ENCODE measurements at places on chromosomes 6 and 20. TPM values are rescaled to one million over a fixed set of nuclear protein-coding genes. Genes with fewer than 3 reads are reported as not detected.

DNA sequence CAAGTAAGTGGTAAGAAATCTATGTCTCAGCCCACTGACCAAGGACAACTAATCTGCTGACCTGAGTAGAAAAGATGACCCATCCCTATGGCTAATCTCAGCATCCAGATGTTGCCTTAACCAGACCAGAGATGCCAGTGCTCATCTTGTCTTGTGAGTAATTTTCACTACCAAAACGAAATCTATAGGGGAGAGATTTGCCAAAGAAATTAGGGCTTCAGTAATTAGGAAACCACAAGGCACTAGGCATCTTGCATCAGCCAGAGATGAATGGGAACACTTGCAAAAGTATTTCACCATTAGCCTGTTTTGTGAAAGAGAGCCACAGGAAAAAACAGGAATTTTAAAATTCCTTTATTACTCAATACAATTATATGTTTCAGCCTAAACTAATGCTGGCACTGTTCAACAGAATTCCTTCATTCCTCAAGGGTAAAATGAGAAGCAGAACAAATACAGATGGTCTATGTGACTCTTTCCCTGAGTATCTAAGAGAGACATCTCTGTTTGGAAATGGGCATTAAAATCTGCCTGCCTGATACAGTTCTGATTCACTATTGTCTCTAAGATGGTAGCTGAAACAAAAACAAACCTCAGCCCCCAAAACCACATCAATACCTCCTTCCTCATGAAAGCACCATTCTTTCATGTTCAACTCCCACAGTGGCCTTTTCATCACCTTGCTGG lies 87.8 kb downstream of the GMDS start:
- DNase-seq: no peak

GRCh38 chr20:54062812-54063280 lies 7.5 kb downstream of the BCAS1 start:
- DNase-seq: no peak

- no peak for DNase-seq
Observed at GRCh38 chr6:49517919-49518318, 18.2 kb downstream of the GLYATL3 start.

GRCh38 chr20:54407459-54407858 lies 67.9 kb upstream of the DOK5 start:
- no peak for DNase-seq

DNA sequence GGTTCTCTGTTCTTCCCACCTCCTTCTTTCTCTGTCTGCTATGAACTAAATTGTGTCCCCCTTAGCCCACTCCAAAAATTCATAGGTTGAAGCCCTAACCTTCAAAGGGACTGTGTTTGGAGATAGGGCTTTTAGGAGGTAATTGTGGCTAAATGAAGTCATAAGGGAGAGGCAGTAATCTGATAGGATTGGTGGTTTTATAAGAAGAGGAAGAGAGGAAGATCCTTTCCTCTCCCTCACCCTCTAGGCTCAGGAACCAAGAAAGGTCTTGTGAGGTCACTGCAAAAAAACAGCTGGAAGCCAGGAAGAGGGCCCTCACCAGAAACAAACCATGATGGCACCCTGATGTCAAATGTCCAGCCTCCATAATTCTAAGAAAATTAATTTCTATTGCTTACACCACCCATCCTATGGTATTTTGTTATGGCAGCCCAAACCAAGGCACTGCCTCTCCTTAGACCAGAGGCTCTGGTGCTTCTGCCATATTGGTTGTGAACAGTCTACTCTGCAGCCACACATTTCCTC lies 135.1 kb upstream of the COL21A1 start:
- DNase-seq: no peak

- DNase-seq: no peak
Observed at GRCh38 chr6:122734529-122735395, 44.8 kb upstream of the FABP7 start.

GRCh38 chr20:58720890-58721289 lies 28.3 kb downstream of the NPEPL1 start:
- no peak for DNase-seq

The ID1 gene
- polyA plus RNA-seq: 245 TPM

DNA sequence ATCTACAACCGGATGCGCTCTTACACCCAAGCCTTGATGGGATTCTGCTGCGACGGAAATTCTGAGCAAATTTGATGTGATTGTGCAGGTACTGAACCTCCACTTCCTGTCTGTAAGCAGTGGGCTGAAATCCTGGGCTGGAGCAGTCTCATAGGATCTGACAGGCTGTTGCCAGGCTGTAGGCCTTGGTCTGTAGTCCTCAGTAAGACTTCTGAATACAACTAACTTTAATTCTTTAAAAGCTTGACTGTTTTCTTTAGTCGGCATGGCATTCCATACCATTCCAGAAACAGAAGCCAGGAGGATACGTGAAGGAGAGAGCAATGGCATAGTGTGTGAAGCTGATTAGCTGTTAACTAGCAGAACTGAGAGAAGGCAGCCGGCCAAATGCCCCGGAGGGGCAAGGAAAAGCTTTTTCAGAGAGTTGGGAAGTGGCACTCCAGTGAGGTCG lies 68.3 kb downstream of the ADTRP start:
- no peak for DNase-seq

The MUC22 gene
- not detected for polyA plus RNA-seq

DNA sequence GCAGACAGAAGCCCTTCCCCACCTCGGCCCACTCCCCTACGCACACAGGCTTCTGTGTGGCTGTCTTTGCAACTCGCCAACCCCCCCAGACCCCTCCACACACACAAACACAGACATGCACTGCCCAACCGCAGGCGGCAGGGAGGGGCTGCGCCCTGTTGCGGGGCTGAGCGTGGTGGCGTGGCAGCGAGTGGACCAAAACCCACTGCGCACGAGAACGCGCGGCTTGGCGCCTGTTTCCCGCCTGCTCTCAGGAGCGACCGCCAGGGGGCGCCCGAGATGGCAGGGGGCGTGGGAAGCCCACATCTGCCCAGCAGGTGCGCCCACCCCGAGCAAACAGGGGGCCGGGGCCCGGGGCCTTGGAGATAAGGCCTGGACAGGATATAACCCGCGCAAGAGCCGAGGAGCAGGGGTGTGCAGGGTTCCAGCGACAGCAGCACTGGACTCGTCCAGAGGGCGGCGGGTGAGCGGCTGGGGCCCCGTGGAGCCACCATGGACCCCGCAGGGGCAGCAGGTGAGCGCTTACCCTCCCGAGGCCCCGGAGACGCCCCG lies at the start of gene RBPJL:
Gene RBPJL (plus strand): TSS at position 410 of the 552 bp plus-strand sequence. CDS start 83 bp downstream, at position 493.
- DNase-seq: no peak

DNA sequence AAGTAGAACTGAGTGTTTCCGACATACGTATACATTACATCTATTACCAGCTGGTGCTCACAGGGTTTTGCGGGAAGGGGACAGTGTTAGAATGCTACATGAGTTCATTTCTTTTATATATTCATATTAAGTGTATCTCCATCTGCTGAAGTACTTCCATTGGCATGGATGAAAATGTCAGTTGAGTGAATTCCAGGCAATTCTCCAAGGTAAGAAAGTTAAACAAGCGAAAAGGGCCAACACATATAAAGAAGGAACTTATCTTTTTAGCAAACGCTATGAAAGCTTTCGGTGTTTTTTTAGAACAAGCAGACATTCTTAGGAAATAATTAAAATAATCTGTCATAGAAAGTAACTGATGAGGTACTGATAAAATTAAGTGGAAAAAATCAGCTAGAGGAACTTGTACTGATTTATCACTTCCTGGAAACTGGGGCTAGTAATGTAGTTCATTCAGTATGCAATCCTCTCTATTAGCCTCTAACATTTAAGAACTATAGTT lies 34.6 kb downstream of the RNF146 start:
- DNase-seq: no peak

The ADTRP gene
- 24.3 TPM for polyA plus RNA-seq

The RSPO3 gene
- 4.8 TPM for polyA plus RNA-seq

DNA sequence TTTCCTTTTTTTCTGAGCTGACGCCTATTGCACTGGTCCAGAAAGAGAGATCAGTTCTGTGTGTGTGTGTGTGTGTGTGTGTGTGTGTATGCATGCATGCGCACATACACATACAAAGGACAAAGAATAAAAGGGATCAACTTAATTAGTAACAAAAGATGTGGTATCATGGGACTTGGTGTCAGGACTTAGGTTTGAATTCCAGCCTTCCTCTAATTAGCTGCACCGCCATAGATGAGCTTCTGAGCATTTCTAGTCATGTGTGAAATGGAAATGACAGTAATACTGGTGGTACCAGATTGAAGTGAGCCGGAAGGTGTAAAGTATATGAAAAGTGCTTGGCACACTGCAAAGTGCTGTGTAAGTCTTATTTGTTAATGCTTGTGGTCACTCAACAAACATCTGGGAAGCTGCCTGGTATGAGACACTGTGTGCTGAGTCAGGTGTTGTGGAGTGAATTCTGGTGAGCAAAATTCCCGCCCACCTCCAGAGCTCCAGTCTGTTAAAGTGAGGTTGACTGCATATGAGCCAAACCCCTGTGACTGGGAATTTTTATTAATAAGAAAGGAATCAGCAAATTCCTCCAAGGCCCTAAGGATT lies 12.4 kb downstream of the DAAM2 start:
- no peak for DNase-seq

The TAB2 gene
- polyA plus RNA-seq: 43.7 TPM

DNA sequence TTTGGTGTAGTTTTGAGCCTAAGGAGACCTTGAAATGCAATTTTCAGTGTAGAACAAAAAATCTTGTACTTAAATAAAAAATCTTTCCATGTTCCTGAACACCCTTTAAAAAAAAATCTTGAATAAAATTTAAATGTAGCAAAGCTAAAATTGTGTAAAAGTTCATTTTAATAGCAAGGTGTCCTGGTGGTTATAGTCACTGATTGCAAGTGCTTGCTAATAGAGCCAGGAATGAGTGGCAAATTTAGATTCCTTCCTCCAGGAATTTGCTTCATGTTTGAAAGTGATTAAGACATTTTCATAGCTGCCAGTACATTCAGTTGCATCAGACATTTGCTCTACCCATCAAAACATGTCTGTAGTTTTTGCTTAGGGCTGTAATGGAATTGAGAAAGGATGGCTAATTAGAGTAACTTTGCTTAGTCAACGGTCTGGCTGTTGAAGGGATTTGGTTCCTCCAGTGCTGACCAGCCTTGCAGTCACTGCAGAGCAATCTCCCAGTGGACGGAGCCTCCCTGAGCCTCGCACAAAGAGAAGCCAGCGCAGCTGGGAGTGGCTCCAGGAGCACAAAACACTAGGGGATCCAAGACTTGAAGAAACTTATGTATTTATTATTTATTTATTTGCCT lies 36.5 kb downstream of the AKAP12 start:
- DNase-seq: no peak

- no peak for DNase-seq
Observed at GRCh38 chr20:25044660-25045342, 13.1 kb downstream of the ACSS1 start.

- DNase-seq: no peak
Observed at GRCh38 chr6:37019065-37019450, 13.6 kb downstream of the FGD2 start.
